NCI-H1417 (cell line): ENCODE measurements at places on chromosomes 3 and 15.

DNA sequence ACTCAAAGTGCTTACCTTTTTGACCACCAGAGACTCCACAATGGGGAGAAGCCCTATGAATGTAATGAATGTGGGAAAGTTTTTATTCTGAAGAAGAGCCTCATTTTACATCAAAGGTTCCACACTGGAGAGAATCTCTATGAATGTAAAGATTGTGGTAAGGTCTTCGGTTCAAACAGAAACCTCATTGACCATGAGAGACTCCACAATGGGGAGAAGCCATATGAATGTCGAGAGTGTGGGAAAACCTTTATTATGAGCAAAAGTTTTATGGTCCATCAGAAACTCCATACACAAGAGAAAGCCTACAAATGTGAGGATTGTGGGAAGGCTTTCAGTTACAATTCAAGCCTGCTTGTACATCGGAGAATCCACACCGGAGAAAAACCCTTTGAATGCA is 5.5 kb upstream of the ZNF35 start:
- DNase-seq: no peak

GRCh38 chr3:101388706-101389105 is 68.3 kb upstream of the IMPG2 start:
- no peak for DNase-seq

- no peak for DNase-seq
Observed at GRCh38 chr15:80916056-80916455, 73.6 kb downstream of the MESD start.

DNA sequence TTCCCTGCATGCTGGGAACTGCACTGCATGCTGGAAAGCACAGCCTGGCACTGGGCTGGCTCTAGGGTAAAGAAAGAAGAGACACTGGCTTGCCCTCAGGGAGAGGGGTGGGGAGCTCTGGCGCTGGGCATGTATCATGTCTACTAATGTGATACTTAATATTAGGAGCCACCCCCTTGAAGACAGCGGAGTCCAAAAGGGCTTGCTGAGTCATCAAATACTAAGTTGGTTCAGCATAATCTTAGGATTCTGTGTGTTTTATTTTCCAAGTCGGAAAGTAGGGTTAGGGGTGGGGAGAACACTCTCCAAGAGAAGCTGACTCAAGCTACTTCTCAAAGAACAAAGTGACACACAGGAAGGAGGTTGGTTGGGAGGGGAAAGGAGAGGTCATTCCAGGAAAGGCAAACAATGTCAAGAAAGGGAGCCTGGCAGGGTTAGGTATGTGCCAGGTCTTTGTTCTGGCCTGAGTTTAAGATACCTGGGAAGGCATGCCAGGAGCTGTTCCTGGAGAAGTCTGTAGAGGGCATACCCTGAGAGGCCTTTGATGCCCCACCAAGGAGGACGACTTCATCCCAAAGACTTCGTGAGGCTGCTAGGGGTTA is 237.8 kb upstream of the NR2E3 start:
- DNase-seq: no peak

DNA sequence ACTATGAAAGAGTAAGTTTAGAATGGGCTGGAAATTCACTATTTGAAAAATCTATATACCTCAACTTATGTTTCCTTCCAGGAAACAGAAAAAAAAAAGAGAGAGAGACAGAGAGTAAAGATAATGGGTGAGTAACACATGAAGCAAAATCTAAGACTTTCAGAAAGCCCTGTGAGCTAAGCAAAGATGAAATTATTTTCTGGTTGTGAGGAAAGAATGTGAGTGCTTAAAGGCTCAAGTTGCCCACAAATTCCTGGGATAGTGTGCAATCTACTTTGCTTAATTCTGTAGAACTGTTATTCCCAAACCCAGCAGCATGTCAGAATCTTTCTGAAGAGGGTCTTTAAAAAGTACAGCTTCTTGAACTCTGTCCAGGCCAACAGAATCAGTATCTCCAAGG is 337.7 kb upstream of the AGTR1 start:
- DNase-seq: no peak

GRCh38 chr15:30001602-30002001 is 81.2 kb upstream of the GOLGA8J start:
- no peak for DNase-seq

- no peak for DNase-seq
Observed at GRCh38 chr3:59994732-59995304, 945.0 kb upstream of the CFAP20DC start.

DNA sequence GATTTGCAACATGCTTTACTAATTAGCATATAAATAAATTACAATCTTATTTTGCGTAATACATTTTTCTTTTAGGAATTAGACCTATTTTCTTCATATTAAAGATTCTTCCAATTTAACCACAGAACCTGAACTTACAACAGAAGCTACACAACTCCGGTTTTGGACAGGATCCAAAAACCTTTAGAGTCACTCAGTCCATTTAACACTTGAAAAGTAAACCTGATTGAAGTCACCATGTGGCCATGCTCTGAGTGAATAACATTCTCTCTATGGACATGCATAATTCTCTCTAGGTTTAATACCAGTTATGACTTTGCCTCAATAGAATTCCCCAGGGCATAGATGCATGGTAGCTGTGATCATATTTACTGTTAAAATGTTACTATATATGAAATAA is 751.0 kb downstream of the VGLL3 start:
- DNase-seq: no peak

DNA sequence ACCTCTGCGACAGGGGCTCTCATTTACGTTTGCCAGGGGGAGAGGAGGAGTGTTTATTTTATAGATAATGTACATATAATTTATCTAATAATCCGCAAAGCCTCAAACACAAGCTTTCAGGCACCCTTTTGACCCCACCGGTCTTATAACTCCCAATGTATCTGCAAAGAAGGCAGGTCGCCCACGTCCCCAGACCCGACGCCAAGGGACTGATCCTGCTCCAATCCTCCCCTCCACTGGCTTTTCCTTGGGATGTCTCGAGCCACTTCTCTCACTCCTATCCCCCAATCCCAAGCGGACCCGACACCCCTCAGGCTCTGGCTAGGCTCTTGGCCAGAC is 452 bp downstream of the DCP1A start:
- DNase-seq: no peak

- DNase-seq: no peak
Observed at GRCh38 chr3:9314796-9315195, 48.1 kb upstream of the THUMPD3 start.

DNA sequence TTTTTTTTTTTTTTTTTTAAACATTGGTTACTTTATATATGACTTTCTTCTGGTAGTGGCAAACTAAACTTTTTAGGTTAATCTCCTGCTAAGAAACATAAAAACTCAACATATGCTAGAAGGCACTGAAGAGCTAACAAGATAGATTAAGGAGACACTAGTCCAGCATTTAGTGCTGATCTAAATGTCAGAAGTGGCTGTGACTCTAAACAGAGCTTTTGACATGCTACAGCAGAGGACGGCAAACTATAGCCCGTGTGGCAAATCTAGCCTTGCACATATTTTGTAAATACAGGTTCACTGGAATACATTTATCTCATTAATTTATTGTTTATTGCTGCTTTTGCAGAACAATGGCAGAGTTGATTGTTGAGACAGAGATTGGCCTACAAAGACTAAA is 20.6 kb downstream of the NR2E3 start:
- DNase-seq: no peak

GRCh38 chr3:173976281-173976680 is 578.7 kb downstream of the NLGN1 start:
- DNase-seq: no peak
